NCI-H1694 (cell line): ENCODE measurements at places on chromosomes 1 and 21.

GRCh38 chr1:6414443-6414844 lies 5.3 kb downstream of the HES2 start:
- DNase-seq = no peak

GRCh38 chr1:119040906-119041305 lies 52.8 kb upstream of the TBX15 start:
- no peak for DNase-seq

DNA sequence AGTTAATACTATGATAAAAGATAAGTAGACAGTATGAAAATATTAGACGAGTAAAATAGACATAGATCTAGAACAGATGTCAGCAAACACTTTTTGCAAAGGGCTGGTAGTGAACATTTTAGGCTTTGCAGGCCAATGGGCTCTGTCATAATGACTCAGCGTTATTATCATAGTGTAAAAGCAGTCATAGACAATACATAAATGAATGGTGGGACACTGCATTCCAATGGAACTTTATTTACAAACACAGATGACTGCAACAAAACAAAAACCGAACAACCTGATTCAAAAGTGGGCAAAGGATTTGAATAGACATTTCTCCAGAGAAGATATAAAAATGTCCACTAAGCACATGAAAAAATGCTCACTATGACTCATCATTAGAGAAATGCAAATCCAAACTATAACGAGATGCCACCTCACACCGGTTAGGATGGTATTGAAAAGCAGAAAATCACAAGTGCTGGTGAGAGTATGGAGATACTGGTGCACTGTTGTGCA lies 7.3 kb downstream of the GSTM5 start:
- DNase-seq = no peak

DNA sequence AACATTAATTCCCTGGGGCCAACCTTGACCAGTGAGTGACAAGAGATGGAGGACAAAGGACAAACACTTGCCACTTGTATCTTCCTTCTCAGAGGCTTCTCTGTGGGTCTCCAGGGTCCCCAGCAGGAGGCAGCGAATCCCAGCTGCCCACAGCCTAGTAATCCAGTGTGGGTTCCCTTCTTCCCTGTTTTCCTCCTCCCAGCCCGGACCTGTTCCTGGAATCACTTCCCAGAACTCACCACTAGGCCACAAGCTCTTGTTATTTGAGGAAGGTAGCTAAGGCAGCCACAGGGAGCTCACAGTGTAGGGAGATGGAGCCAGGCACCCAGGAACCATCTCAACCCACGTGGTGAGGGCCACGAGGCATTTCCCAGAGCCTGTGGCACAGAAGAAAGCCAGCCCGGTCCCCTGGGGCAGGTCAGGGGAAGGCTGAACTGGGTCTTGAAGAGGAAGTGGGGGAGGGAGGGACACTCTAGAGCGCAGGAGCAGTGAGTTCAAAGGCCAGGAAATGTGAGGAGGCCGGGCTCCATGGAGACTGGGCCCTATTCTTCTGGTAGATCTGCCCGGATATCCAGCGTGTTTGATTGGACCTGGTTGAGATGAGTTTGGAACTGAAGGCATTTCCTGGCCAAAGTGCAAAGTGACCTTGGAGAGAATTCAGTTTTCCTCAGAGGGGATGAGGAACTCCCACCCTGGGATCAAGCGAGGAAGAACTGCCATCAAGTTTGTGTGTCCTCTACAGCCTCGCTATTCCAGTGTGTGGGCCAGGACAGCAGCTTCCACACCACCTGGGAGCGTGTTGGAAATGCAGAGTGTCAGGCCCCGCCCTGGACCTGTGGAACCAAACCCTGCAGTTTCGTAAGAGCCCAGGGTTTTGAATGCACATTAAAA lies 20.3 kb upstream of the C2CD2 start:
- DNase-seq = no peak

GRCh38 chr1:38569932-38570656 lies 289.5 kb downstream of the RRAGC start:
- DNase-seq = no peak

- no peak for DNase-seq
These were observed 41.0 kb upstream of the ZNF326 start for GRCh38 chr1:89953929-89954328.

DNA sequence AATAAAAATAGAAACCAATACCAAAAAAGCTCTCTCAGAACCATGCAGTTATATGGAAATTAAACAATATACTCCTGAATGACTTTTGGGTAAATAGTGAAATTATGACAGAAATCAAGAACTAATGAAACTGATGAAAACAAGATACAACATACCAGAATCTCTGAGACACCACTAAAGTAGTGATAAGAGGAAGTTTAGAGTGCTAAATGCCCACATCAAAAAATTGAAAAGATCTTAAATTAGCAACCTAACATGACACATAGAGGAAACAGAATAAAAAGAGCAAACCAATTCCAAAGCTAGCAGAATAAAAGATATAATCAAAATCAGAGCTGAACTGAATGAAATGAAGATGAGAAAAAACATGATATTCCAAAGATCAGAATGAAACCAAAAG lies 430.9 kb downstream of the LTN1 start:
- no peak for DNase-seq

- no peak for DNase-seq
These were observed 2.2 kb upstream of the TMEM51 start for GRCh38 chr1:15151377-15151806.

DNA sequence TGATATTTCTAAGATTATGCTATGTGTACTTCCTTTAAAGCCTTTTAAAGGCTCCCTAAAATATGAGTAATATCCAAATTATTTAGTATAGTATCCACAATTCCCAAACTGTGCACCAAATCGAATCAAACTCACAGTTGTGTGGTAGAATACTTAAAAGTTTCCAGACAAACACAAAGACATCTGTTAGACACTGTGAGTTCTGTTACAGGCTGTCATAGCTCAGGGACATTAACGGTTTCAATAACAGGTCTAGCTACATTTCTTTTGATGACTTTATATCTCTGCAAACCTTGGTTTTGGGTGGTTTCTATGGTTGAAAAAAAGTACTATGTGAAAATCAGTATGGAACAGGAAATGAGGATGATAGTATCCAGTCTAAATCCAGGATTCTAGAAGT lies 36.9 kb upstream of the NEK7 start:
- DNase-seq = no peak

DNA sequence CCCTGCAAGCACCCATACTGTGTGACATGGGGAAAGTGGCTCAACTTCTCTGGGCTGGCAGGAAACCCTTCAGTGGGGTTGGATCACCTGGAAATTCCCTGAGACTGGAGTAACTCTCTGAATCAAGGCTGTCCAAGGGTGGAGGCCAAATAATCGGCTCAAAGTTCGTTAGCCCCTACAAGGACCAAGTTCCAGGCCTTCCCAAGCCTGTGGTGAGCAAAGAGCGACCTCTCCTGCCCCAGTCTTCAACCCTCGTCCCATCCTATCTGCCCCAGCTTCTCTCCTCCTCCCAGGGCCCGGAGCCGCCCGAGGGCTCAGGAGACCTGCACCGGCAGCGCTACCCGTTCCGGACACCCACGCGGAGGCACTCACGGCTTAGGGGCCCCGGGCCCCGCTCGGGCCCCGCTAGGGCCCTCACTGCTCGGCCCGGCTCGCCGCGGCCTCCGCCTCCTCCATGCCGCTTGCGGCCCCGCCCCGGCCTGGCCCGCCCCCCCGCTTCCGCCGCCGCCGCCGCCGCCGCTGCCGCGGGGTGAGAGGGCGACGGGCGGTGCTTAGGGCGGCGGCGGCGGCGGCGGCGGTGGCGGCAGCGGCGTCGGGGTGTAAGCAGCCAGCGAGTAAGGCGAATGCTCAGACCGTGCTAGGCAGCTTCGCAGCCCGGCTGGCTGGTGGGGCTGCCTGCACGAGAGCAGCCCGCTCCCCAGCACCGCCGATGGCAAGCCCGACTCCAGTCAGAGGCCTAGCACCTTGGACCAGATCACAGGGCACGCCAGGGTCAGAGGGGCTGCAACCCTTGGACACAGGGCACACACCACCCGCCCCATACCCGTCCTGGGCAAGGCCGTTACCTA lies at the start of gene POMGNT1:
Gene POMGNT1 (minus strand): TSS at position 471 of the 848 bp plus-strand sequence. CDS start 613 bp downstream, outside the sequence.
- no peak for DNase-seq

DNA sequence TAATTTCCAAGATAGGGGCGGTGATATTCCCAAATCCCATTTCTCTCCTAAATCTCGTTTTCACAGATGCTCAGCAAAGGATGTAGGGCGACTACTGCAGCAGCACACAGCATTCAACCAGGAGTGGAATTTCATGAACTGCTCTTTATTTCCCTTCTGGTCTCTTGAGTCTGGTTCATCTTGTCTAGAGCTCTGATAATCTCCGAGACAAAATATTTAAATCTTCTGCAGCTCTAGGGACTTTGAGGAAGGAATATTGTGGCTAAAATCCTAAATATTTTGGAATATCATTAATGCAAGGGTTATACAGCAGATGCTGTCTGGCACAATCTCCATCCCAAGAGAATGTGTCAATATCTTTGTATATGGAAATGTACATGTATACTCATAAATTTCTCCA lies 45.4 kb downstream of the KIF26B start:
- DNase-seq = no peak
